Cardiac fibroblast (primary cell): ENCODE measurements at places on chromosomes 4 and X.

GRCh38 chr4:36088542-36088941 lies 155.8 kb downstream of the ARAP2 start:
- no peak for DNase-seq

GRCh38 chr4:153074486-153074885 lies 129.8 kb upstream of the TRIM2 start:
- no peak for DNase-seq

DNA sequence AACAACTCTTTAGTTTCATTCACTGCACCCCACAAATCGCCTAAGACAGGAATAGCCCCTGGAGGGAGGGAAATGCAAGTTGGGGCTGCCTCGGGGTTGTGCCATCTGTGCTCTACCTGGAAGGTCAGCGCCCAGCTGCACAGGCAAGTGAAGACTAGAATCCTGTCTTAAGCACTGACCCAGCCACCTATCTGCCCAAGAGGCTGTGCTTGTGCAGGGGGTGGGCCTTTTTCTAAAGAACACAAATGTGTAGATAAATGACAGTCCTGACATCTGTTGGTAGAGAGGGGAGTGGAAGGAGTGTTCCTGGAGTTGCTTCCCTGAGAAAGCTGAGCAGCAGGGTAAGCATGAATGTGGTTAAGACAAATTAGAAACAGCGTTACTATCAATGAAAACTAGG lies 15.7 kb downstream of the ZNF518B start:
- no peak for DNase-seq

DNA sequence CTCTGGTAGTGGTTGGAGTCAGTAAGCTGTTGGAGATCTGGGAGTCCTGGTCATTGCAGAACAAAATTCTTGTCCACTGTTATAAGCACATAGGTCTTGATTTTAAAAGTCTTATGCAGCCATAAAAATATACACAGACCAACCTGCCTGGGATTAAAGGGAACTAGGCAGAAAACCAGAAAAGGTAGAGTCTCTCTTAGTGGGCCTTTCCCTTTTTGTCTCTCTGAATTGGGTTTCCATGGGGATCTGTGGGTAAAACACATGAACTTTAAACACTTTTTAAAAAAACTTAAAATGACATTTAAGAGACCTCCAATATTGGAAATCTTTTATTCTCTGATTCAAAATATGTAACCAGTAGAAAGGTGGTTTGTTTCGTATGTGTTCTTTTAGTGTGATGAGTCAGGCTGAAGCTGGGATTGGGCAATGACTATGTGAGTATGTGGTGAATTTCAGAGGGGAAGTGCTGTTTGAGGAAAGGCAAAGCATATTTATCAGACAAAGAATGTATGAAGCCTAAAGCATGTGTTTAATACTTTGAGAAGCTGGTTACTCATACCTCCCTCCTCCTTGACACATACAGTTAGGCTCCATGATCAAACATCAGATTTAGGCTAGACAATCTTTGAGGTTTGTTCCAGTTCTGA lies 29.6 kb downstream of the SLC16A2 start:
- DNase-seq = peak; percentile 84

DNA sequence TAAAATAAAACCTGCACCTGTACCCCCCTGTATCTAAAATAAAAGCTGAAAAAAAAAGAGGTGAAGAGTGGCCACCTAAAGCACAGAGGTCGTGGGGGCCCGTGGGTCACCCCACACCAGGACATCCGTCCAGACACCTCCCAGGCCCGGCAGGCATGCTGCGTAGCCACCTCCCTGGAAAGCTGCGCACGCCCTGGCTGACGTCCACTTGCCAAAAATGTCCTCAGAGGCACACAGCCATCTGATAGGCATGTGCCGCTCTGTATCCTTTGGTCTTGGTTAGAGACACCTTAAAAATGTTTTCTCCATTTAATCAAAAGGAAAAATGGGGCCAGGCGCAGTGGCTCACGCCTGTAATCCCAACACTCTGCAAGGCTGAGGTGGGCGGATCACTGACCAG lies 17.7 kb downstream of the FAM53A start:
- DNase-seq = no peak

GRCh38 chrX:66833426-66833825 lies 194.5 kb upstream of the EDA2R start:
- no peak for DNase-seq

DNA sequence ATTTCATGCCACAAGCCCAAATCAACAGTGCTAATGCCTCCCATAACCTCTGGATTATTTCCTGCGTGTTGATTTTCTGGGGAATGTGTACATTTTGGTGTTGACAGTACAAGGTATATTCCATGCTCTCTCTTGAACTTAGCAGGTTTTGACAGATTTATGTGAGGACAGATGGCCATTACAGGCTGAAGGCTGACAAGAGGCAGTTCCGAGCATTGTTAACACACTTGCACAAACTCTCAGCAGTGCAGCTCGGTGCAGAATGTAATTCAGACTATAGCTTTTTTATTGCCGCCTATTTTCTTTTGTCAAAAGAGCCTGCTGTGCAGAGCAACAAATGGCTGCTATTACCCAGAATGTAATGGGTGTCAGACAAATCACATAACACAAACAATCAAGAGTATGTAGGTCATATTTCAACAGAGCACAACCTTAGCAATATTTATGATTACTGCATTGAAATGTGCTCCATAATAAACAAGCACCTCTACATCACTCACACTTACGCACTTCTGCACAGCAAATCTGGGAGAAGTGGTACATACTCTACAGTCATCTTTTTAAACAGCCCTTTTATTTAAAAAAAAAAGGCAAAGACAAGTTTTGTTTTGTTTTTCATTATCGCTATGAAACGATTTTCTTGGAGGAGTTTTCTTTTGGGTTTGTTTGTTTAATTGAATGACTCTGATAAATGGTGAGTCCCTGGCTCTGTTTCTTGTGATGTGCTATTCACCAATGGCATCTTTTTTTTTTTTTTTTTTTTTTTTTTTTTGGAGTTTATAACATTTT lies 71.6 kb downstream of the PPARGC1A start:
- no peak for DNase-seq

DNA sequence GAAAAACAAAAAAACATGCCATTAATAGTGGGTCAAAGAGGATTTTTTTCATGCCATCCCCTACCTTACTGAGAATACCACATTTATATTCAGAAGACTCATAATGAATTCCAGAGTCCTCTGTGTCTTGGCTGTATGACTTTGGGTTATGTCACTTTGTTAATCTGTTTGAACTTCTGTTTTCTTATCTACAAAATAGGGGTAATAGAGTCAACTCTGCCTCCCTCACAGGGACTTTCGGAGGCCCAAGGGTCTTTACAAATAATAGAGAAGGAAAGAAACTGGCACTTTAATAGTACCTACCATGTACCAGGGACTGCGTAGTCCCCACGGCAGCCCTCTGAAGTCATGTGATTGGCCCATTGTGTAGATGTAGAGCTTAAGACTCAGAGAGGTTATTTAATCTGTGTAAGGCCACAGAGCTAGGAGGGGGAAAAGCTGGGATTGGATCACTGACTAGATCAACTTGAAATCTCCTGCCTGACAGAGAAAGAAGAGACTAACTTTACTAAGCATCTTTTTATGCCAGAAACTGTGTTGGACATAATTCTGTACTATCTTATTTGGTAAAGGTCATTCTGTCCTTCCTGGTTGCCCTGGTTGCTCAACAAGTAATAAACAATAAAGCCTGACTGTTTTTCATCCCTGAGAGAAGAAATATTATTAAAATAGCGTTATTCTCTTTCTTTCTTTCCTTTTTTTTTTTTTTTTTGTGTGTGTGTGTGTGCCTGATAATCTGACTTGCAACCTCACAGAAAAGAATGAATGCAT lies 59.6 kb downstream of the NFKB1 start:
- DNase-seq = no peak
